ENCODE measurements at places on chromosomes 3 and 15.

- no peak for DNase-seq
These were observed 36.2 kb downstream of the AP4E1 start for GRCh38 chr15:50944672-50945071.

DNA sequence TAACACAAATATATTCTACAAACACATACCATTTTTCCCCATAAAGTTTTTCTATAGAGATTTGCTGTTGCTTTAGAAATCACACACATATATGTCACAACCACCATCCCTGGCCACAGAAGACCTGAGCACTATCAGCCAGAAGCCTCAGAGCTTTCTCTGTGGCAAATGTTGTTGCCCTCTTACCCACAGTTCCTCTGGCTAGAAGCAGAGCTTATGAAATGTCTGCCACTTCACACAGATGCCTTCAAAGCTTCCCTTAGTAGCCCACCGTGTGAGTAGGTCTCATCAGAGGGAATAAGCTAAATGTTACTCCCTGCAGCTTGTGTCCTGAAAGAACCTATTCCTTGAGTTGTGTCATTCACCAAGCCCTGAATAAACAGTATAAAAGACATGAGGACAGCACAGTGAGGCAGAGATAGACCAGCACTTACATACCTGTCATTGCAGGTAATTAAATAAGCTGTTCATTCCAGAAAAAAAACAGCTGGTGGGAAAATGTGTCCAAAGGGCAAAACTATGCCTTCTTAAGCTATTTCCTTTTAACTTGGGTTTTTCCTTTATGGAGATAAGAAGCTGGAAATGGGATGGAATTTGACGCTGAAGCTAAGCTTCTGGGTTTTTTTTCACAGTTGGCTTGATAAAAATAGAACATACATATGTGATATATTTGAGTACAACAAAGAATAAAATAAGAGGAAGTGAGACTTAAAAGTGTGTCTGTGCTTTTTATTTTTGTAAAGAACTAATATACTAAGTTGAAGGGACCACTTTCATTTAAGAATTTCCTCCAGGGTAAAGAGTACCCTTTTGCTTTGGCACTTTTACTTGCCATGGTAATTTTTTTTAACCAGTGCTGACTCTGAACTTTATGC, 391.4 kb downstream of the KCNH8 start:
- DNase-seq, result no peak

DNA sequence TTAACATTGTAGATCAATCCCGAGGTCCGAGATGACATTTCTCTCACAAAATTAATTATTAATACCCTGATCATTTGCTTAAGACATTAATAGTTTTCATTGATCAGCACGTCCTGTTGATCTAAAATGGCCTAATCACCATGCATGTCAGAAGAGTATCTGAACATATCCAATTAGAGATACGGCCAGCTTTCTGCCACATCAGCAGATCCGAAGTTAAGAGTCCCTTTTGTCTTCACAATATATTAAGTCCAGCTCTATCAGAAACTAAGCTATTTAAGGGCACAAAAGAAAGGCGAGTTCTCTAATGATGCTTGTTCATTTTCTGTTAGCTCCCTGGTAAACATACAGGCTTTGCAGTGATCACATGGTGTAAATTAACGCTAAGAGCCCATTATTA, 470.3 kb downstream of the CNTN4 start:
- no peak for DNase-seq

DNA sequence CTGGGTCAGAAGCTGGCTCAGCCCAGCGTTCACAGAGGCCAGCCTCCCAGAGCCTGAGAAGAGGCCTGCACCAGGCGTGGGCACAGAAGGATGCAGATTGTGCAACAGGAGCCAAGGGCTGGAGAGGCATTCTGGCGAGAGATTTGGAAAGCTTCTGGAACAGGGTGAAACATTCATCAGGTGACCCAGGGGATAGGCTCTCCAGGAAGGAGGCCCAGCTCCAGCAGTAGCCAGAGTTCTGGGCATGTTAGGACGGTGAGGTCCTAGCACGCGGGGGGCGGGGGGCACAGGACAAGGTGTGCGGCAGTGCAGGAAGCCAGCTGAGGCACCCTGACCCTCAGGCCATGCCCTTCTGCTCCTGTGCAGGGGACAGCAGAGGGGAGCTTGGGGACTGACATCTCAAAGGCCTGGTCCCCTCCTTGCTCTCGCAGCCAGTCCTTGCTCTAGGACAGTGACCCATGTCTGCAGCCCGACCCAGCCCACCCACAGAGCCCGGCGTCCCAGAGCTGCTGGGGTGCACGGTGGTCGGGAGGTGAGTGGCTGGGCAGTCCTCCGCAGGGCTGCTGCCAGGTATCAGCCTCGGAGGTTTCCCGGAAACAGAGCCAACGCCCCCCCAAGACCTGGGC, 111.7 kb upstream of the KLF13 start:
- DNase-seq, result no peak

GRCh38 chr3:196321162-196321561, 3.1 kb upstream of the DYNLT2B start:
- no peak for DNase-seq

- no peak for DNase-seq
These were observed 41.1 kb upstream of the RASGRP1 start for GRCh38 chr15:38605744-38606143.

GRCh38 chr3:67540198-67540894, 114.1 kb downstream of the SUCLG2 start:
- DNase-seq, result no peak

DNA sequence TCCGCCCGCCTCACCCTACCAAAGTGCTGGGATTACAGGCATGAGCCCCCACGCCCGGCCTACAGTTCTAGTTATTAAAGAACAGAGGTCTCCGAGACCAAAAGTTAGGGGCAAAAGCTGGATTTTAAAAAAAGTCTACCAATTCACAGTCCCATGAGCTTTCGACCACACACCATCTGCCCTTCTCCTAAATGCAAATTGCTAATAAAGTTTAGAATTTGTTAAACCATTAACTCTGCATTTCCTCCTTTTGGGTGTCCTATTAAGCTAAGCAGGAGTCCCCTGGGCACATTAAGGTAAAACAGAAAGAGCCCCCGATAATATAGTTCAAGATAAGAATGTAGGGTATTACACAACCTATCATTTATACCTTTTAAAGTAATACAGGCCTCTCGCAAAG, 322.7 kb downstream of the FOXP1 start:
- no peak for DNase-seq

- no peak for DNase-seq
These were observed 321.5 kb upstream of the CTNNB1 start for GRCh38 chr3:40877631-40878463.

- no peak for DNase-seq
These were observed 30.8 kb downstream of the LRRC28 start for GRCh38 chr15:99282121-99282520.

- DNase-seq, result no peak
These were observed 56.7 kb upstream of the MAGI1 start for GRCh38 chr3:66095295-66096001.

DNA sequence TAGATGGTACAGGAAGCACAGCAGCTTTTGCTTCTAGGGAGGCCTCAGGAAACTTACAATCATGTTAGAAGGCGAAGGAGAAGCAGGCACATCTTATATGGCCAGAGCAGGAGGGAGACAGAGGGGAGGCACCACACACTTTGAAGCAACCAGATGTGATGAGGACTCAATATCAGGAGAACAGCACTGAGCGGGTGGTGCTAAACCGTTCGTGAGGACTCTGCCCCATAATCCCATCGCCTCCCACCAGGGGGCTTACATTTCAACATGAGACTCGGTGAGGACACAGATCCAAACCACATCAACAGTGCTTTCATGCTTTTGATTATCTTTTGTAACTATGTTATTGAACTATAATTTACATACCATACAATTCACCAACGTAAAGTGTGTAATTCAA, 7.6 kb upstream of the TMEM44 start:
- no peak for DNase-seq

DNA sequence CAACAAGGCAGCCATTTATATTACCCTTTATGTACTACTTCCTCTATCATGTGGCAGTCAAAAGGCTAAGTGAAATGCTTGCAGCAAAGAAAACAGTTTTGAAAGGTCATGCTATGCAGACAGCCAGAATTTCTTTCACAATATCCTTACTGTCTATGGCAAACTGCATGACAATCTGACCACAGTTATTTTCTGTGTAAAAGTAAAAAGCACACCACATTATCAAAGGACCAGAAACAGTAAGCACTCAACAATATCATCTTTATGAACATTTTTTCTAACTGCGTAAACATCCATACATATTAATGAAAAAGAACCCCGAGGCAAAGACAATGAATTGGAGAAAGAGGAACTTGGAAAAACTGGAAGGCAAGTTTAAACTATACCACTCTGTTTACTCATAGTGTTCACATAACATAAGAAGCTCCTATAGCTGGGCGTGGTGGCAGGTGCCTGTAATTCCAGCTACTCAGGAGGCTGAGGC, 47.9 kb downstream of the PIK3CB start:
- DNase-seq, result no peak

GRCh38 chr15:100372739-100373119, 31.0 kb upstream of the ADAMTS17 start:
- DNase-seq, result no peak

- no peak for DNase-seq
These were observed 174.9 kb upstream of the FRMD4B start for GRCh38 chr3:69560818-69561217.

DNA sequence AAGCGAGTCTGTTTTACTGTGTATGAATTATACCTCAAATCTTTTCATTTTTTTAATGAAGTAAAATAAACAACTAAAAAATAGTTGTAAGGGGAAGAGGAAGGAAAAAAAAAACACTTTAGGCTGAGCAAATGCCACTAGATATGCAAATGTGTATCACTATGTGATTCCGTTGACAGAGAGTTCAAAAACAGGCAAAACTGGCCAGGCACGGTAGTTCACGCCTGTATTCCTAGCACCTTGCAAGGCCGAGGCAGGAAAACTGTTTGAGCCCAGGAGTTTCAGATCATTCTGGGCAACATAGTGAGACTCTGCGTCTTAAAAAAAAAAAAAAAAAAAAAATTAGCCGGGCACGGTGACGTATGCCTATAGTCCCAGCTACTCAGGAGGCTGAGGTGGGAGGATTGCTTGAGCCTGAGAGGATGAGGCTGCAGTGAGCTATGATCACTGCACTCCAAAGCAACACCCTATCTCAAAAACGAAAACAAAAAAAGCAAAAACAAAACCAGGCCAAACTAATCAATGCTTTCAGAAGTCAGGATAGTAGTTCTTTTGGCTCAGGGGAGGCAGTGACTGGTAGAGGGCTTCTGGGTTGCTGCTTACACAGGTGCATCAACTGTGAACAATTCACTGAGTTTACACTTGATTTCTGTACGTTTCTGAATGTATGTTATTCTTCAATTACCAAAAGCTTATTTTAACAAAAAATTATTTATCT, 7.4 kb downstream of the PRC1 start:
- no peak for DNase-seq

All from stimulated activated CD8-positive, alpha-beta memory T cell treated with anti-CD3 and anti-CD28 coated beads, Interleukin-7, amount 100 ng/mL, for 1 hour (primary cell).